ENCODE measurements at places on chromosomes 3 and 15.

- DNase-seq, result no peak
These were observed 261.6 kb downstream of the SHQ1 start for GRCh38 chr3:72586694-72587093.

GRCh38 chr3:147655236-147655635 lies 246.1 kb downstream of the ZIC1 start:
- DNase-seq, result no peak

GRCh38 chr15:46461416-46461815 lies 826.6 kb downstream of the SQOR start:
- DNase-seq, result no peak

DNA sequence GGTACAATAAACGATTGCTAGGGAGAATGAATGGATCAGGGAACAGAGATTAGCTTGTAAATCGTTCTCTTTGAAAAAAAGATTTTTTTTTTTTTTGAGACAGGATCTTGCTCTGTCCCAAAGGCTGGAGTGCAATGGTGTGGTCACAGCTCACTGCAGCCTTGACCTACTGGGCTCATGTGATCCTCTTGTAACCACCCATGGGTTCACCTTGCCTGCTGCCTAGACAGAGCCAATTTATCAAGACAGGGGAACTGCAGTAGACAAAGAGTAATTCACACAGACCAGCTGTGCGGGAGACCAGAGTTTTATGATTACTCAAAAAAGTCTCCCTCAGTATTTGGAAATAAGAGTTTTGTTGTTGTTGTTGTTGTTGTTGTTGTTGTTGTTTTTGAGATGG lies 39.6 kb downstream of the METTL6 start:
- no peak for DNase-seq

- no peak for DNase-seq
These were observed 67.1 kb upstream of the SH3GL3 start for GRCh38 chr15:83380059-83380458.

Measured in T follicular helper cell (primary cell).